Subcutaneous preadipocyte (primary cell): ENCODE measurements at places on chromosomes 6 and 20. TPM values are rescaled to one million over a fixed set of nuclear protein-coding genes. Genes with fewer than 3 reads are reported as not detected.

The ROS1 gene
- total RNA-seq: 0.37 and 0.39 TPM in 2 replicates

The ATP9A gene
- 30.1 and 31.1 TPM in 2 replicates for total RNA-seq

The UNC5CL gene
- total RNA-seq: under 0.01 TPM in 2 replicates

The SLC52A3 gene
- total RNA-seq: not detected in 2 replicates

The SLC22A7 gene
- total RNA-seq: not detected in 2 replicates

The CAGE1 gene
- under 0.01 and 0.20 TPM in 2 replicates for total RNA-seq

The ZNF391 gene
- total RNA-seq: 1.1 and 2.0 TPM in 2 replicates

The MEI4 gene
- not detected in 2 replicates for total RNA-seq

The AKAP7 gene
- total RNA-seq: 4.4 and 5.3 TPM in 2 replicates

The ACTL10 gene
- total RNA-seq: 1.5 and 3.9 TPM in 2 replicates

The NNAT gene
- total RNA-seq: 0.39 TPM in 1 of 2 replicates, not detected in the other

The BPIFB4 gene
- not detected in 2 replicates for total RNA-seq

The NXT1 gene
- total RNA-seq: 22.0 and 29.5 TPM in 2 replicates

The RIPOR3 gene
- 2.2 and 19.8 TPM in 2 replicates for total RNA-seq

The LY6G6C gene
- not detected in 2 replicates for total RNA-seq

The C6orf118 gene
- total RNA-seq: under 0.01 TPM in 1 of 2 replicates, not detected in the other

The FAM217A gene
- not detected in 2 replicates for total RNA-seq

The RHAG gene
- not detected in 2 replicates for total RNA-seq

The CDH4 gene
- total RNA-seq: under 0.01 and 2.5 TPM in 2 replicates

The AP5S1 gene
- total RNA-seq: 20.5 and 21.7 TPM in 2 replicates

The MUC21 gene
- total RNA-seq: not detected in 2 replicates

The LINC00237 gene
- not detected in 2 replicates for total RNA-seq

The TSBP1 gene
- total RNA-seq: not detected in 2 replicates

The LRRC73 gene
- total RNA-seq: 0.37 and 1.4 TPM in 2 replicates
